ENCODE measurements at places on chromosomes 6 and 20. TPM values are rescaled to one million over a fixed set of nuclear protein-coding genes. Genes with fewer than 3 reads are reported as not detected.

The ULBP1 gene
- 0.09 TPM for total RNA-seq

The PPP1R3G gene
- total RNA-seq = 1.2 TPM

The TP53TG5 gene
- total RNA-seq = not detected

The ID4 gene
- total RNA-seq = 3.7 TPM

The DLL1 gene
- 0.75 TPM for total RNA-seq

The GPR63 gene
- 0.09 TPM for total RNA-seq

The SIRPD gene
- total RNA-seq = 0.09 TPM

The GPLD1 gene
- 0.18 TPM for total RNA-seq

The SLC16A10 gene
- total RNA-seq = not detected

The PKIB gene
- not detected for total RNA-seq

The SSTR4 gene
- not detected for total RNA-seq

Data from endothelial cell of coronary artery (primary cell).